Caco-2 (cell line): ENCODE measurements at places on chromosomes 4 and X. TPM values are rescaled to one million over a fixed set of nuclear protein-coding genes. Genes with fewer than 3 reads are reported as not detected.
A peak's percentile ranks its signal among the peaks of the same experiment; 100 is the strongest.

Gene NEIL3
- total RNA-seq = 8.0 and 8.5 TPM in 2 replicates

DNA sequence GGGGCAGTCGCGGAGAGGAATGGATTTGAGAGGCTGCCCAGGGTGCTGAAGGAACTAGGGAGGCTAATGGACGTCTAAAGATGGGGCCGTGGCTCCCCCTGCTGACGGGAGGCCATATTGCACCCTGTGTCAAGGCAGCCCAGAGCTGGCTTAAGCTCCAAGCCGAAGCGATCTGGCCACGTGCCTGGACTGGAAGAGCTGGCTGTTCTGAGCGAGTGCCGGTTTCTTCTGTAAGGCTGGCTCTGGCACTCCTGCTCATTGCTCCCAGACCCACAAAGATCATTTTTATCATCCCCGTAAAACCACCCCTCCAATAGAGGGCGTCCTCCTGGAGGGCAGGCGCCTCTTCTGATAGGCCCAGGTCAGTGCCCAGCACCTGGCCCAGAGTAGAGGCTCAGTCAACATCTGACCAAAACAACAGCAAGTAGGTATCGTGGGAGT, 5.6 kb downstream of the PNCK start:
- peak; percentile 73 for DNase-seq

Gene FAM241A
- total RNA-seq = 1.0 and 1.1 TPM in 2 replicates

GRCh38 chr4:176377780-176378179, 58.0 kb downstream of the SPCS3 start:
- no peak for DNase-seq

DNA sequence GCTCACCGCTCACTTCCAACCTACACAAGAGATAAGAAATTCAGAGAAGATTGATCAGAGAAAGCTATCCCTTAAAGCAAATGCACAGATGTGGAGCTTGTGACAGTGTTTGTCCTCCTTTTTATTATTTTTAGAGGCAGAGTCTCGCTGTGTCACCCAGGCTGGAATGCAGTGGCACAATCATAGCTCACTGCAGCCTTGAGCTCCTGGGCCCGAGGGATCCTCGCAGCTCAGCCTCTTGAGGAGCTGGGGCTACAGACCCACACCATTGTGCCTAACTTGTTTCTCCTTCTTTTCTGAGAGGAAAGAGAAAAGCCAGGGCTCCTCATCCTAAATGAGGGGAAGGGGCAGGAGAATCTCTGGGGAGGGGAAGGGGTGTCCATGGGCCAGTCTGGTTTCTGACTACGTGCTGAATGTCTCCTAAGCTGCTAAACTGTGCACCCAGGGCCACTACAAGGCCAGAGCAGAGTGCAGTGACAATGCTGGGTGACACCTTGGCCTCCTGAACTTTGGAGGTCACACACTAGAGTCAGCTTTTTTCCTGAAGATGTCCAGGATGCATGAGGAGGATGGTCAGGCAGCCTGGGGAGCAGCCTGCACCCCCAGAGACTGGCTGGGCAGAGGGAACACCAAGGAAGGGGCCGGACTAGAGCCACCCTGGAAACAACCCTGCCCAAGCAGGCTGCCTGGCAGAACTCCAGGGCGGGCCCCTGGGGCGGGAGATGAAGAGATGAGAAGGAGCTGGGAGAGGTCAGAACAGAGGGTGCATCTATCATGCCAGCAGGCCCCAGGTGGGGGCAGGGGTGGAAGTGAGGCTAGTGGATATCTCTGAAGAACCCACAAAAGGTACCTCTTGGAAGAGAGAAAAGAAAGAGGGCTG, 55.5 kb upstream of the PROM1 start:
- no peak for DNase-seq

DNA sequence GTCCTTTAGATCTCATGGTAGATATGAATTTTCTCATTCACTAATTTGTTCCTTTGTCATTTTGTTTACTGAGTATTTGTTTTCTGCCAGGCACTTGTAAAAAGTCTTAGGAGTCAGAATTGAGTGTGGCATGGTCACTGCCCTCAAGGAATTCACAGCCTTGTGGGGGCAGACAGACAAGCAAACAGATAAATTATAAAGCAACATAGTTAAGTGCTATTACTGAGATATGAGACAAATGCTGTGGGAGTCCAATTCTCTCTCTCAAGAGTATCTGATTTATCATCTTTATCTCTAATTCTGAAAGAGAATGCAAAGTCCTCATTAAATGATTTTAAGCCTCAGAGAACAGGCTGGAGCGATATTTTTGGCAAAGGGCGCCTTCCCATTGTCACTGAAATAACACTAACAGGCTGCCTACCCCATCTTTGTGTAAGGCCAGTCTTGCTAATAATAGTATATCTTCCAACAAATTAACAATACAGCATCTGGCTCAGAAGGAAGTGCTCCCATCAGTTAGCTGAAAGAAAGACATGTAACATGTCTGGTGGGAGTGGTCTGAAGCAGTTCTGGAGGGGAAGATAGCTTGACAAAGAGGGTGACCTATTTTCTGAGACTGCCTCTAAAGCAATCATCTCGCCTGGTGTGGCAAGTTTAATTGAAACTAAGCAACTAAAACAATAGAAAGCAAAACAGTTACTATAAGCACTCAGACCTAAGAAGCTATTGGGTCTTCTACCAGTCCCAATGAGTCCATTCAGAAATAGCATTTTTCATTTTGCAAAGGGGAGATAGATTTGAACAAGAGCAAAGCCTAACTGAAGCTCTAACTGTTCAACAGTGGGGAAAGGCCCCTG, 61.5 kb upstream of the AMOT start:
- no peak for DNase-seq

DNA sequence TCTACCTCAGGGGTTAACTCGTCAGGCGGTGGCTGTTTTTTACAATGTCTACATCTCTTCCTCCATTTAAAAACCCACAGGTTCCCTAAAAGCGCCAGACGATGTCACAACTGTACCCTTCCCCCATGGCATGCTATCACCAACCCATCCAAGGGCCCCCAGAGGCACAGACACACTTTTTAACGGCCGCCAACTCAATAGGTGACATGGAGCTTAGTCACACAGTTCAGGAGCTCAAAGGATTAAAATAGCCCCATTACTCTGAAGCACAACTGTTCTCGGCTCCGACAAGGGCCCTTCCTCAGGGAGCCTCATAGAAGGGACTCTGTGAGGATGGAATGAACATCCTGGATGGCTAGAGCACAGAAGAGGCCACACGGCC, 12.4 kb downstream of the SH3KBP1 start:
- DNase-seq = no peak

DNA sequence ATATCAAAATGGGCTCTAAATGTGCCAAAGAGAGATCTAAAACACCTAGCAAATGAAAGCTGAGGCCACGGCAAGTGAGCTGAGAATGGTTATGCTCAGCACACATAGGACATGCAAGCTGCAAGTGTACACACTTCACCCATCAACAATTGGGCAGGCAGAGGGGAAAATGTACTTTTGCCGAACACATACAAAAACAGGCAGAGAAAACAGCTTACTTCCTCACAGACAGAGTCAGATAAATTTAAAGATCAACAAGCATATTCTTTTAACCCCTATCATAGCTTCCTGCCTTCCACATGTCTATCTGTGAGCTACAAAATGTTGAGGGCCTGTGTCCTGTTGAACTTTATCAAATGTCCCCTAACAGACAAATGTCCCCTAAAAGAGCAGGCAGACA, 60.3 kb downstream of the SH3KBP1 start:
- DNase-seq = no peak

- DNase-seq = no peak
Observed at GRCh38 chr4:61918987-61919386, 718.9 kb downstream of the ADGRL3 start.

Gene CENPE
- 30.3 and 36.9 TPM in 2 replicates for total RNA-seq

GRCh38 chr4:91035276-91035675, 908.1 kb downstream of the CCSER1 start:
- no peak for DNase-seq

DNA sequence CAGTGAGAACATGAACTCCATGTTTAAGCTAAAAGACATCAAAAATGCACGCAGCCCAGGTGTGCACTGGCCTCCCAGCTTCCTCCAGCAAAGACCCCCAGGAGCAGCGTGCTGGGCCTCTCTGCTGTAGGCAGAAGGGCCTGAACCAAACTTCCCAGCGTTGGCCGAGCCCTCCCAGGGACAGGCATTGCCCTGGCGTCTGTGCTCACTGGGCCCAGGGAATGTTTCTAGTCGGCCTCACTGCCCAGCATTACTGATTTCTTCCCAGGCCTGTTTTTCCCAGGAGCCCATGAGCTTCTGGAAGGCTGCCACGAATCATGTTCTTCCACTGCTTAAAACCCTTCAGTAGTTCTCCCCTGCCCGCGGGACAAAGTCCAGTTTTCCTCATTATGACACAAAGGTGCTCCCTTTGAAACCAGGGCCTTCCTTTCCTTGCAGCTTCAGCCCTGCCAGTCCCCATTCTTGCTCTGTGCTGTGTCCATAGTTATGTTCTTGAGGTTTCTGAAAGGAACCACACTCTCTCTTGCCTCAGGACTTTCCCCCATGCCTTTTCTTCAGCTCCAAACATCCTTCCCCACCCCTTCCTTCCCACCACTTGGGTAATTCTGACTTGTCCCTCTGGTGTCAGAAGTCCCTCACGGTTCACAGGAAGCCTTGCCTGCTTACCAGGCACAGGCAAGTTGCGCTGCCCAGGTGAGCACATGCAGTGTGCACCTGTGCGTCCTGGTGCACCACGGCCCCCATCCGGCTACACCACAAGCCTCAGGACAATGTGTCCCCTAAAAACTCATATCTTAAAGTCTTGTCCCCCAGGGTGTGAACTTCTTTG, 93.4 kb upstream of the ENPP6 start:
- no peak for DNase-seq

GRCh38 chrX:37912304-37912703, 64.9 kb upstream of the DYNLT3 start:
- DNase-seq = no peak

- no peak for DNase-seq
Observed at GRCh38 chr4:40990899-40991265, 223.5 kb downstream of the APBB2 start.

DNA sequence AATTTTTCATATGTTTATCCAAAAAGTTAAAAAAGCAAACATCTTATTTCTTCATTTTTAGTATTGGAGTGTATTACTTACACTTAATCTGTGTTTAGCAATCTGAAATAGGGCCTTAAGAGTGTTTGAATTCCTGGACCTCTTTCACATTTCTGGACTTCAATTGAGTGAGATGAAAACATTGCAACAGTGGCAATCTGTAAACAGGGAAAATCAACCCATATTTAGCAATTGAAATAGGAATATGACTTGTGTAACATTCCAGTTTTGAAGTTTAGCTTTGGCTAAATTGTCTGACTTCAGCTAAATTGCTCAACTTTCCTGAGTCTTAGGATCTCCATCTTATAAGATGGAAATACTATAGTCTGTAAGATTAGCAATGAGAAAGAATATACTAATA, 34.6 kb upstream of the FHL1 start:
- DNase-seq = no peak

- DNase-seq = no peak
Observed at GRCh38 chrX:155662282-155662681, 49.5 kb upstream of the TMLHE start.

Gene FRMPD4
- not detected in 2 replicates for total RNA-seq

- DNase-seq = no peak
Observed at GRCh38 chr4:150002561-150002960, 75.7 kb upstream of the DCLK2 start.
